ENCODE measurements at places on chromosomes 2 and 18.

GRCh38 chr2:108069515-108070310, 83.4 kb downstream of the SLC5A7 start:
- no peak for DNase-seq

GRCh38 chr2:19989667-19990415, at the start of gene WDR35:
TSS of gene WDR35 (minus strand) at chr2:19990105. CDS start at chr2:19990015, 90 bp downstream.
- peak; percentile 64 for DNase-seq

- DNase-seq: no peak
Measured at GRCh38 chr2:181575650-181576025, 81.3 kb downstream of the CERKL start.

DNA sequence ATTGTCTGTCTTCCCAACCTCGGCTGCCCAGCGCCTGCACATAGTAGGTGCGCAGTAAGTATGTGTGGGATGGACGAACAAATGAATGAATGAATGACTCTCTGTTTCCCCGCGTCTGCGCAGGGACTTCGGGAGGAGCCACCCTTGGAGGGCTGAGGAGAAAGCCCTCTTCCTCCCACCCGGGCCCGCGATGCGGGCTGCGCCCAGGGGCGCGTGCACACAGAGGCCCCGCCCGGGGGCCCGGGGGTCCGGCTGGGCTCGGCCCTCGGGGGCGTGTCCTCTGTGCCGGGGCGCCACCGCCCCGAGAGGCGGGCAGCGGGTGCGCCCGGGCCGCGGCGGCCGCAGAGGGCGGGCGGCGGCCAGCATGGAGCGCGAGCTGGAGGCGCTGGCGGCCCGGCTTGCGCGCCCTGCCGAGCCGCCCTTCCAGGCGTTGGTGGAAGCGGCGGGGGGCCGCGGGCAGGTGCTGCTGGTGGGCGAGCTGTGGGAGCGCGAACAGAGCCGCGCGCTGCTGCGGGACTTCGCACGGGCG, at the start of gene C2orf72:
C2orf72 (plus strand) TSS at position 322 of the 529 bp plus-strand sequence; CDS start at position 365, 43 bp downstream.
- no peak for DNase-seq

DNA sequence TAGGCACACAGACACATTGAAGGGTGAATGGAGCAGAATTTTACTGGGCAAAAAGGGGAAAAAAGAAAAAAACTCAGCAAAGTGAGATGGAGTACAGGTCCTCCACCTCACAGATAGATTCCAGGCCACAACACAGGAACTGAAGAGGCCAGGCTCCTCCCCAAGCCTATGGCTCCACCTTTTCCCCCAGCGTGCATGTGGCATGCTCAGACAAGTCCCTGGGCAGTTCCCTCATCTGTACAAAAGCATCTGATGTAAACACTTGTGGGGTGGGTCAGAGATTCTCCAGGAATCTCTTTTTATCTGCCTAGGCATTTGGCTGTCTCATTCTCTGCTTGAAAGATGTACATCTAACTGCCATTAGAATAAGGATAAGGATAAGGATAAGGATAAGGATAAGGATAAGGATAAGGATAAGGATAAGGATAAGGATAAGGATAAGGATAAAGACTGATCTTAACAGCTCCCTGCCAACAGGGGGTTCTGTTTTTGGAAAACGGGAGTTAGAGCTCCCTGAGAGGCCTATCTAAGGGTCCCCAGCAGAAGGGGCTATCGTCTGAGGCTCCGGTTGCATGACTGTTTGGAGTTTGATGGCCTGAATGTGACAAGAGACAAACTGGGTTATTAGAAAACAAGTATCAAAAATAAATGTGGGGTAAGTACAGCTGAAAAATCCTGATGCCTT, 17.2 kb upstream of the ASXL3 start:
- DNase-seq: no peak

GRCh38 chr2:70753902-70754301, 14.1 kb downstream of the ADD2 start:
- no peak for DNase-seq

- DNase-seq: no peak
Measured at GRCh38 chr2:141200191-141200590, 930.6 kb downstream of the LRP1B start.

DNA sequence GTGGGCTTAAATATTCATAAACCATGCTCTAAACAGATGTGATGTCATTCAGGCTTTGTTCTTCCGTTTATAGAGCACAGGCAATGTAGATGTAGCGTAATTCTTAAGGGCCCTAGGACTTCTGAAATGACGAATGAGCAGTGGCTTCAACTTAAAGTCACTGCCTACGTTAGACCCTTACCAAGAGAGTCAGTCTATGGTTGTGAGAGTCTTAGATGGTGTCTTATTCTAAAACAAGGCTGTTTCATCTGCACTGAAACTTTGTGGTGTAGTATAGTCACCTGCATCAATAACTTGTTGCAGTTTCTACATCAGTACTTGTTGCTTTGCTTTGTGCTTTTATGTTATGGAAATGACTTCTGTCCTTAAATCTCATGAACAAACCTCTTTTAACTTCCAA, 56.0 kb downstream of the PIK3C3 start:
- no peak for DNase-seq

DNA sequence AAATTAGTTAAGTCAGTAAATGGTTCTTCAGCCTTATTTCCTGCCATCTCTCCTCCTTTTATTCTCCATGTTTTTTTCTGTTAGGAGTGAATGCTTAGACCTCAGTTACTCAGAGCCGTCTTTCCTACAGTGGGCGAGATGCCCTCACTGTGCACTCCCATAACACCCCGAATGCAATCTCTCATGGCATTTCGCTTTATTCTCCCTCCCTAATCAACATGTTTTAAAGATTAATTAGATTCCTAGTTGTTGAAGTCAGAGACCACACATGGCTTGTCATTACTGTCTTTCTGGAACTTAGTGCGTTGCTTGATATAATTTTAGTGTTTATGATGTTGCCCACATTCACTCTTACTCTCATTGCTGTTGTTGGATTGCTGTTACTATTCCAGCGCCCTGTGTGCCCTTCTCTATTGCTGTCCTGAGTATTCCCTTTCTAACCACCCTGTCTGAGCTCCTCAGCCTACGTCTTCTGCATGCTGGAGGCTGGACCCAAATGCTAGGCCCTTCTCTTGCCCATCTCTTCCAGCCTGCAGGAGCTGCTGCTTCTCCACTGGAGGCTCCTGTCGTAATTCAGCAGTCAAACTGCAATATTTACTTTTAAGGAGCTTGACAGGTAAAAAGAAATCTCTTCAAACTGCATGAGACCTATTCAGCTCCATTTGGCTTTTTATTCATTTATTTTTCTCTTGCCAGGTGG, 99.3 kb downstream of the MAP2 start:
- DNase-seq: no peak

DNA sequence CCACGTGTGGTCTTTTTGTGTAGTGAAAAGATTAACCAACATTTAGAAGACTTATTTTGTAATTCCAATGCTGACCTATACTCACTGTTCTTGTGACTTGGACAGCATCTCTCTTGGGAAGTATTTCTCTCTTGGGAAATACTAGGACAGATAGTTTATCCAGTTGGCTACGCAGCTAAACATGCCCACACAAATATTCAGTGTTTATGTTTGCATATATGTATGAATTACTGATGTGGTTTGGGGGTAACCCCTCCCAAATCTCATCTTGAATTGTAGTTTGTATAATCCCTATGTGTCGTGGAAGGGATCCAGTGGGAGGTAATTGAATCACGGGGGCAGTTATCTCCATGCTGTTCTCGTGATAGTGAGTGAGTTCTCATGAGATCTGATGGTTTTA, 2062.3 kb upstream of the CELF4 start:
- DNase-seq: no peak

DNA sequence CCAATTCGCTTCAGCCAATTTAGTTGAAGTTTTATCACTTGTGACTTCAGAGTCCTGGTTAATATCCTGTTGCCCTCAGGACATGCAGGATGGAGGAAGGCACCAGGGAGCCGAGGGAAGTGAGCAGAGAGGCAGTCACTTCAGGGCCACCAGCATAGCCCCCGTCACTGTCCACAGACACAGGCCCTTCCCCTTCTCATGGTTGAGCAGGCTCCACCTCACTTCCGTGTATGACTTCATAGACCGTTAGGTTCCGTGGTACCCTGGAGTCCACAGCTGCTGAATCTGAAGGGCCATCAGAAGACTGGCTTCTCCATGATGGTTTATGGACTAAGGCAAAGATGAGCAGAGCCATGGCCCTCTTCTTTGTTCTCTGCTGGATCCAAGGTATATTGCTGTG, at the start of gene C2orf92:
C2orf92 (plus strand) TSS at position 266 of the 400 bp plus-strand sequence; CDS start at position 342, 76 bp downstream.
- no peak for DNase-seq

- DNase-seq: no peak
Measured at GRCh38 chr2:54963476-54963875, 86.8 kb downstream of the RTN4 start.

DNA sequence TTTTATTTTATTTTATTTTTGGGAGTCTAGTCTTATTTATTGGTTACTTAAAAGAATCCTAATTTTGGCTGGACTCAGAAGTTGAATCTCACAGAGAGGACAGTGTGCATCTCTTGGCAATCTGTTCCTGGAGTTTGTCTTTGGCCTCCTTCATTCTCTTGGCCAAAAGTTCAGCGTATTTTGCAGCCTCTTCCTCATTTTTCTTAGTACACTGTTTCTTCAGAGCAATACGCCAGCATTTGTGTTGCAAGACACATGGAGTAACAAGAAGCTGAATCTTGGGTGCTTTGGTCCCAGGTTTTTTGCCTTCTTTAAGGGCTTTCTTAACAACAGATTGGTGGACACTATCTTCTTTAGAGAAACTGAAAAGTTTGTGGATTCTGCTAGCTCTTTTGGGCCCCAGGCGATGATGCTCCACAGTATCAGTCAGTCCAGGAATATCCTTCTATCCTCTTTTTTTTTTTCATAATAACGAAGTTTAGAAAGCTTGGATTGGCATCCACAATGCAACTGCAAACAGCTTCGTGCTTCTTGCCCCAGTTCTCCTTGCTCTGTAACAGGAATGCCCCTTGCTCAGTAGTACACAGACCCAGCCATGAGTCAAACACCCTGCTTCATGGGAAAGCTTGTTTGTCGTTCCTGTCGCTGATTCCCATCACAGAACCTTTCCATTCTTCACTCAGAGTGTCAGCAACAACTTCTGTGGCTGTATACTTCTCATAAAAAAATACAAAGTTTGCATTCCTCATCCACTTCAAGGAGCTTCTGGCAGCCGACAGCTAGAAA, 34.8 kb upstream of the RFX8 start:
- DNase-seq: no peak

DNA sequence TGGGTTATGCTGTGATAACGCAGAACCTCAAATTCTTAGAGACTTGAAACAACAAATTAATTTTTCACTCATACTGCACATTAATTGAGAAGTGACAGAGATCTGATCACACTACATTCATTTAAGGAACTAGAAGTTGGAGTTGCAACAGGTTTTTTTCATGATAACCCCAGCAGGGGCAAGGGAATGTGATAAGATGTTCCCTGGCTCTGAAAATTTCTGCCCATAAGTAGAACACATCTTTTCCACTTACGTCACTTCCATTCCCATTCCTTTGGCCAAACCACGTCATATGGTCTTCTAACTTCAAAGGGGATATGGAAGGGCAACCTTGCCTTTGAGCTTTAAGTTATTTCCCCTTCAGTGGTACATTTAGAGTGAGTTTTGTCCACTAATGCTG, 29.7 kb upstream of the PSME4 start:
- DNase-seq: no peak

DNA sequence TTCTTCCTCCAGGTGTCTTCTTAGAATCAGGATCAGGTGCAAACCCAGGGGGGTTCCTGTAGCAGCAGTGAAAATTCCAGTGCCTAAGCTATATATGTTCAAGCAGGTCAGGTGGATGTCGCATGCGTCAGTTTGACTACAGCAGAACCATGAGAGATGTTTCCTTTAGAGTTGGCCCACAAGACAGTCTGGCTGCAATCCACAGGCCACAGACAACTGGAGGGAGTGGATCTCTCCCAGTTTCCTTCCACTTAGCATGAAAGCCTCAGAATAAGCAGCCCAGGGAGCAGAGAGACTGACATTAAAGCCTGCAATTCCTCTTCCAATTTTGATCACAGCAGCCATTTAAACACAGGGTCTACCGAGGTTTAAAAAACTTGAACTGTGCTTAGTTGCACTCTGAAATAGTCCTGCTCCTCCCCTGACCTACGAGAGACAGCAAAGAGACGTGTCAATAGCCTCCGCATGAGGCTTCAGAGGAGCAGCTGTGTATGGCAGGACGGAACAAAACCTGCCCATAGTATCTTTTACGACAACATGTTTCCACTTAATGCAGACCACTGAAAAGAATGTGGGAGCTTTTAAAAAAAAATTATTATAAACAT, 988 bp upstream of the KCNE4 start:
- no peak for DNase-seq

GRCh38 chr18:27411911-27412310, 226.8 kb upstream of the CHST9 start:
- no peak for DNase-seq

All from left renal pelvis (tissue), 4 donors.